ENCODE measurements at places on chromosomes 3 and 15. TPM values are rescaled to one million over a fixed set of nuclear protein-coding genes. Genes with fewer than 3 reads are reported as not detected.
A peak's percentile ranks its signal among the peaks of the same experiment; 100 is the strongest.

GPR62 gene
- total RNA-seq, result not detected

EFHB gene
- total RNA-seq, result not detected

ABHD6 gene
- 10.8 TPM for total RNA-seq

DNA sequence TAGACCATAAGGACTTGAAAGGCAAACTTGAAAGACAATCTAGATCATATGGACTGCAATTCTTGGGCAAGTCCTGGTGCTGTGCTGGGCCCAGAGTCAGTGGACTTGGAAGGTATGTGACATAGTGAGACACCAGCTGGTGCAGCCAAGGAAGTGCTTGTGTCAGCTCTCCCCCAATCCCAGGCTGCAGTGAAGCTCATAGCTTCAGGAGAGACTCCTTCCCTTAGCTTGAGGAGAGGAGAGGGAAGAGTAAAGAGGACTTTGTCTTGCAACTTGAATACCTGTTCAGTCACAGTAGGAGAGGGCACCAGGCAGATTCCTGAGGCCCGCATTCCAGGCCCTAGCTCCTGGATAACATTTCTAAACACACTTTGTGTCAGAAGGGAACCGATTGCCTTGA lies 127.4 kb upstream of the ZPLD1 start:
- DNase-seq, result no peak

DNA sequence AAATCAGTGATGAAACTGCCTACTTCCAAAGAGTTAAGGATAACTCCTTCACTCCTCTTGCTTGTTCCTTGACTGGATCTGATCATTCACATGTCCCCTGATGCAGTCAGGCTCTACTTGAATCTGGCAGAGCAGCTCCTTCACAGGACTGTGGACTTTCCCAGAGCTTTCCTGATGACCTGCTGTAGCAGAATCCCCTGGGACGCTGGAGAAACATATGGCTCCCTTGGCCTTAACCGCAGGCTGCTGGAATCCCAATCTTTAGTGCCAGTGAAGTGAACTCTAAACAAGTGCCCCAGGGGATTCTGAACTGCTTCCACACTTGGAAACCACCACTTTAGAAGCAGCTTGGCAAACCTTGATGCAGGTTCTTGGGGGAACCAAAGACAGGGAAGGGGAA lies 217.8 kb downstream of the CHST2 start:
- DNase-seq, result peak; percentile 71
